IMR-90 (cell line): ENCODE measurements at places on chromosomes 5 and 9. TPM values are rescaled to one million over a fixed set of nuclear protein-coding genes. Genes with fewer than 3 reads are reported as not detected.

FAM81B gene
- not detected in 2 replicates for polyA plus RNA-seq

ZNF883 gene
- 0.32 and 0.51 TPM in 2 replicates for polyA plus RNA-seq

NUTM2F gene
- polyA plus RNA-seq, result not detected in 2 replicates

PPP3R2 gene
- not detected in 2 replicates for polyA plus RNA-seq

TMEM245 gene
- polyA plus RNA-seq, result 21.0 and 24.8 TPM in 2 replicates

POLR3G gene
- 11.5 and 11.6 TPM in 2 replicates for polyA plus RNA-seq

SCAI gene
- 2.5 and 3.6 TPM in 2 replicates for polyA plus RNA-seq

SLIT3 gene
- 0.50 and 0.70 TPM in 2 replicates for polyA plus RNA-seq

SMIM15 gene
- polyA plus RNA-seq, result 38.5 and 49.7 TPM in 2 replicates

ABLIM3 gene
- 69.9 and 71.1 TPM in 2 replicates for polyA plus RNA-seq

ALDOB gene
- not detected in 2 replicates for polyA plus RNA-seq

FAM200C gene
- 1.1 and 1.7 TPM in 2 replicates for polyA plus RNA-seq

PAX5 gene
- not detected in 2 replicates for polyA plus RNA-seq

CCIN gene
- 0.73 and 0.80 TPM in 2 replicates for polyA plus RNA-seq

MEGF9 gene
- polyA plus RNA-seq, result 3.0 and 3.4 TPM in 2 replicates

IL4 gene
- not detected in 2 replicates for polyA plus RNA-seq

PSMB7 gene
- 318 and 340 TPM in 2 replicates for polyA plus RNA-seq

BTNL3 gene
- polyA plus RNA-seq, result not detected in 2 replicates

TMC1 gene
- polyA plus RNA-seq, result not detected in 2 replicates

FOXI1 gene
- polyA plus RNA-seq, result not detected in 2 replicates

OLFML2A gene
- 4.7 and 5.9 TPM in 2 replicates for polyA plus RNA-seq

PRDM9 gene
- not detected in 2 replicates for polyA plus RNA-seq

KIF4B gene
- 0.03 TPM in 2 replicates for polyA plus RNA-seq

PCDHGC4 gene
- 0.60 and 0.65 TPM in 2 replicates for polyA plus RNA-seq

EIF4E1B gene
- not detected in 2 replicates for polyA plus RNA-seq

GFPT2 gene
- 17.7 and 20.3 TPM in 2 replicates for polyA plus RNA-seq

CDHR2 gene
- not detected in 2 replicates for polyA plus RNA-seq
